ENCODE measurements at places on chromosomes 13 and 19.

DNA sequence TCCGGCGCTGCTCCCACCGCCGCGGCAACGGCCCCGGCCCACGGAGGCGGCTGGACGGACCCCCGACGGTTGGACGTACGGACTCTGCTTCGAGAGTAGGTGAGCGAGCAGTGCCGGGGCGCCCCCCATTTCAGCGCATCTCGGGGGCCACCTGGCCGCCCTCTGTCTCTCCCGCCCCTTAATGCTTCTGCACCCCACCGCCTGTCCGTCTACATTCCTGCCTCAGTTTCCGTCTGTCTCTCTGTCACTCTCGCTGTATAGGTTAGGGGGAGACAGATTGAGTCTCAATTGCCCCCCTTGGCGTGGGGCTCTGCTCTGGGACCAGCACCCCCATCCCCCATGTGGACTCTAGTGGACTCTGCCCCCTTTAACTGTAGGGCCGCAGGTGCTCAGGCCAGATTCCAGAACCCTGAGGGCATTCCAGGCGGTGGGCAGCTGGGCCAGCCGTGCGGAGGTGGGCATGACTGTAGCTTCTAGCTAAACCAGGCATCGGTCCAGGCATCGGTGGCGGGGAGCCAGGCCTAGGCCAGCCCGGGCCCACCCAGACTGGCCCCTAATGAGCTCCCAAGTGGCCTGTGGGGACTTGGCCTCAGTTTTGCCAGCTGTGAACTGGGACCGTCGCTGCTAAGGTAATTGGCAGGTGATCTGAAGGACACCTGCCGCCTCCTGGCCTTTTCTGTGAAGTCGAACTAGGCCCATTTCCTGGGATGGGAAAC is 373 bp downstream of the TNFAIP8L1 start:
- DNase-seq: no peak

DNA sequence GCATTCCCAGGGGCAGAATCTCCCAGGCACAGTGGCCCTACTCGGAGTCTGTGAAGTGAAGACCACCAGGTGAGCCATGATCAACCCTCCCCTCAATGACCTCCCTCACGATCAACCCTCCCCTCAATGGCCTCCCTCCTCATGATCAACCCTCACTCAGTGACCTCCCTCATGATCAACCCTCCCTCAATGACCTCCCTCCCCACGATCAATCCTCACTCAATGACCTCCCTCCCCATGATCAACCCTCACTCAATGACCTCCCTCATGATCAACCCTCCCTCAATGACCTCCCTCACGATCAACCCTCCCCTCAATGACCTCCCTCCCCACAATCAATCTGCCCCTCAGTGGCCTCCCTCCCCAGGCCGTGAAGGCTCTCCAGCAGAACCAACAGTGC is 32.1 kb downstream of the SBNO2 start:
- no peak for DNase-seq

GRCh38 chr19:16261584-16262368 is 62.9 kb upstream of the KLF2 start:
- DNase-seq: no peak

- no peak for DNase-seq
These were observed 261.7 kb downstream of the ITGBL1 start for GRCh38 chr13:101714195-101714594.

DNA sequence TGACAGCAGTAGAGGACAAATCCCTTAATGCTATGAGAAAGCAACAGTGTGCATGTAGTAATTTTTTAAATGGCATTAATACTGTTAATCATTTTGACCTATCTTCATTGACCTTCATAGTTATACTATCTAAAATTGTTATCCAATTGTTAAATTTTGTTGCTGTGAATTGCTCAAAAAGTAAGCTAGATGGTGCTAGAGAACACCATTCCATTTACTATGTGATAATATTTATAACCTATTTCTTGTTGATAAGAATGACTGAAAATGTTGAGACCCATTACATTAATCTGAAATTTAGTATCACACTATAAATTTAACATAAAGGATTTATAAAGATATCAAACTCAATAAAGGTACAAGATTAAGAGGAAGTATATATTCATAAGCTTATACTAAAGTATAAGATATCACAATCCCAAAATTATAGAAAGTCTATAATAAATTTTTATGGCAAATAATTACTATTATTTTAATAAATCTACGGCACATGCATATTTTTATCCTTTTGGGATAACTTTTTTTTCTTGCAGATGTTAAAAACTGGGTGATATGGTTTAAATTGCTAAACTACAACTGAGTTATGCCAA is 1573.3 kb downstream of the PCDH9 start:
- DNase-seq: no peak

DNA sequence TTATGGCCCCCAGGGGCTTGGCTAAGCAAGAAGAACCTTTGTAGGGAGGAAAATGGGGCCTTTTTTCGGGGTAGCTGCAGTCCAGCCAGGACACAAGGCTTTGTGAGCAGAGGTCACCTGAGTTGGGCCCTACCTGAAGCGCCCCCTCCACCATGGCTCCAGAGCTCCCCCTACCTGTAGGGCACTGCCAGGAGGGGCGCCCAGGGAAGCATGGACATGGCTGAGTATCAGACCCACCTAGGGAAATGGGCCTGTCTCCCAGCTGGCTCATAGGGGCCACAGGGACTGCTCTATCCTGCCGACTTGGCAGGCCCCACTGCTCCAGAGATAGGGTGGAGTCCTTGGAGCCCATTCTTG is 9.0 kb upstream of the CEBPA start:
- no peak for DNase-seq

- DNase-seq: no peak
These were observed 62.6 kb downstream of the MLLT1 start for GRCh38 chr19:6216996-6217751.

GRCh38 chr13:39942552-39943273 is 287.3 kb downstream of the COG6 start:
- DNase-seq: peak; percentile 50

GRCh38 chr13:29421118-29421517 is 174.4 kb downstream of the SLC7A1 start:
- DNase-seq: no peak

- DNase-seq: no peak
These were observed 19.1 kb upstream of the PDE4C start for GRCh38 chr19:18245297-18245696.

DNA sequence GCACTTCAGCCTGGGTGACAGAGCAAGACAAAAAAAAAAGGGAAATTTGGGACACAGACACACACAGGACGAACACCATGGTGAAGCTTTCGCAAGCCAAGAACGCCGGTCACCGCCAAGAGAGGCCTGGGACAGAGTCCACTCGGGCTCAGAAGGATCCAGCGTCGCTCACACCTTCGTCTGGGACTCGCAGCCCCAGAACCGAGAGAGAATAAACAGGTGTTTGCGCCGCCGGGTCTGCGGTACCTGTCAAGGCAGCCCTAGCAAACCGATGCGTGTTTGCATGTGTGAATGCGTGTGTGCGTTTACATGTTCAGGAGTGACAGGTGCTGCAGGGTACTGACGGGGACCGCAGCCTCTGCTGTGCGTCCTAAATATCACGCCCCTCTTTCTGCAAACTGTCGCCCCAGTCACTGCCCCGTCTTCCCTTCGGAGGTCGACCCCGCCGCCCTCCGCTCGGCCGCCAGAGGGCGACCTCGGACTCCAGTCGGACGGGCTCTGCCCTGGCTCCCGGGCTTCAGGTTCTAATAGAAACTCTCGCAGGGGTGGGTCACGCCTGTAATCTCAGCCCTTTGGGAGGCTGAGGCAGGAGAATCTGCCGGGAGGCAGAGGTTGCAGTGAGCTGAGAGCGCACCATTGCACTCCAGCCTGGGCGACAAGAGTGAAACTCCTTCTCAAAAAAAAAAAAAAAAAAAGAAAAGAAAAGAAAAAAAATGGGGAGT is 11.8 kb upstream of the CSNK1G2 start:
- peak; percentile 91 for DNase-seq

DNA sequence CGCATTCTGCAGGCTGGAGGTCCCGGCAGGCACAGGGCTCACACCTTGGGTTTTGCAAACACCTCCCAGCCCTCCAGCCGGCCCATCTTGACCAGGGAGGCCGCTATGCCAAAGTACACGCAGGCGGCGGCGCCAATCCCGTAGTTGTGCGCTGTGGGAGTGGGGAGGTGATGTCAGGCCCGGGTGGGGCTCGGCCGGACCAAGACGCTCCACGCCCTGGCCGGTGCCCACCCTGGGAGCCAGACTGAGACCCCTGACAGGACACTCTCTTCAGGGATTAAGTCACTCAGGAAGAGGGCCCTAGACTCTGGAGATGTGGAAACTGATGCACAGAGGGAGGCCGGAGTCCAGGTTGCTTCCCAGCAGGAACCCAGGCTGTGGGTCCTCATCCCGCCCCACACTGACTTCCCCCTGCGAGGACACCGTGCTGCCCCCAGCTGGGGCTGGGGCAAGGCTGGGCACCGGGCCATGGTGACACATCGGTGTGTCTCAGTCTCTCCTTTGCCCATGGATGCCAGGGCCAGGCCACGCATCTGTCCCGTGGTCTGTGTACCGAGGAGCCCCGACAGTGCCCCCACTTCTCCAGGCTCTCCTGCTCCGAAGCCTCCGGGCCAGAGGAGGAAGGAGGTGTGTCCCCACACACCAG is 8.8 kb downstream of the NDUFA11 start:
- DNase-seq: no peak

GRCh38 chr13:32334671-32335070 is 19.4 kb downstream of the BRCA2 start:
- DNase-seq: no peak

DNA sequence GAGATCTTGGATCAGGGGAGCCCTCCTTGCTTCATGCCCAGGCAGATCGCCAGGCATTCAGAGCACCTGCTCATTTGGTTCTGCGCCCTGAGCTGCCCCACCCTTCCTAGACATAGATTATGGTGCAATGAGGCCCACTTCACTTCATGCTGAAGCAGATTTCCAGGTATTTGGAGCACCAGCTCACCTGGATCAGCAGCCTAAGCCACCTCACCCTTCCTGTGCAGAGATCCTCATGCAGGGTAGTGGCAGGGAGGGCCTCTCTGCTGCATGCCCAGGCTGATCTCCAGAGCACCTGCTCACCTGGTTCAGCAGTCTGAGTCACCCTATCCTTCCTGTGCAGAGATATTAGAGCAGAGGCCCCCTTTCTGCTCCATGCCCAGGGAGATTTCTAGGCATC is 1966.1 kb downstream of the PCDH9 start:
- DNase-seq: no peak

DNA sequence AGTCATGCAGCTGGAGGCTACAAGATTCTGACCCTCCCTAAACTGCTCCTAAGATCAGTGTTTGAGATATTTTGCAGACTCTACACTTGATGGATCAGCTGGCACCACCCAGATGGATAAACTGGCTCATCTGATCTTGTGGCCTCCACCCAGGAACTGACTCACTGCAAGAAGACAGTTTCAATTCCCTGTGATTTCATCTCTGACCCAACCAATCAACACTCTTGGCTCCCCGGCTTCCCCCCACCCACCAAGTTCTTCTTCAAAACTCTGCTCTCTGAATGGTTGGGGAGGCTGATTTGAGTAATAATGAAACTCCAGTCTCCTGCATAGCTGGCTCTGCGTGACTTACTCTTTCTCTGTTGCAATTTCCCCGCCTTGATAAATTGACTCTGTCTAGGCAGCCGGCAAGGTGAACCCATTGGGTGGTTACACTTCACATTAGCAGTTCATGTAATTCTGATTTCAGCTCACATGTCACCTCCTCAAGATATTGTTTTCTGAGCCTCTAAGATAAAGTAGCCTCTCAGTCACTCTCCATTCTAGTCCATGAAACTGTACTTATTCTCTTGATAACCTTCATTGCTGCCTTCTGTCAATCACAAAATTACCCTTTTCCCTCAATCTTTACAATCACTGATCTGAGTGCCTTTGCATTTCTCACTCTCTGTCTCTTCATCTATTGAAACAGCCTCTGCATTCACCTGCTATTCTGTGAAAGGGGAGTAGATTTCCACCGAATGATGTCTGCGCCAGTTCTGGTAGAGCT is 9.9 kb upstream of the FPR3 start:
- no peak for DNase-seq

GRCh38 chr13:105213512-105213911 is 1322.0 kb downstream of the EFNB2 start:
- DNase-seq: no peak

- DNase-seq: no peak
These were observed 9.7 kb downstream of the RASA3 start for GRCh38 chr13:114122591-114123211.
